ENCODE measurements at places on chromosomes 13 and 19. TPM values are rescaled to one million over a fixed set of nuclear protein-coding genes. Genes with fewer than 3 reads are reported as not detected.

Gene ZNF837
- 2.1 TPM for total RNA-seq

Gene PRRG2
- total RNA-seq, result 0.85 TPM

Gene MBD3L2
- total RNA-seq, result not detected

Gene PSG7
- total RNA-seq, result not detected

Gene PRTN3
- not detected for total RNA-seq

Gene KL
- total RNA-seq, result 0.12 TPM

Gene CCDC97
- total RNA-seq, result 20.5 TPM

Gene S1PR4
- 32.7 TPM for total RNA-seq

Gene KIR3DL1
- total RNA-seq, result not detected

Gene PLK5
- total RNA-seq, result not detected

Gene SIGLEC9
- 1.3 TPM for total RNA-seq

Gene PODNL1
- total RNA-seq, result 0.34 TPM

Gene GRIN2D
- 0.07 TPM for total RNA-seq

Gene PTGIR
- 22.6 TPM for total RNA-seq

Gene JSRP1
- total RNA-seq, result 1.2 TPM

GRCh38 chr13:110272651-110273050, 34.3 kb downstream of the COL4A1 start:
- no peak for DNase-seq

DNA sequence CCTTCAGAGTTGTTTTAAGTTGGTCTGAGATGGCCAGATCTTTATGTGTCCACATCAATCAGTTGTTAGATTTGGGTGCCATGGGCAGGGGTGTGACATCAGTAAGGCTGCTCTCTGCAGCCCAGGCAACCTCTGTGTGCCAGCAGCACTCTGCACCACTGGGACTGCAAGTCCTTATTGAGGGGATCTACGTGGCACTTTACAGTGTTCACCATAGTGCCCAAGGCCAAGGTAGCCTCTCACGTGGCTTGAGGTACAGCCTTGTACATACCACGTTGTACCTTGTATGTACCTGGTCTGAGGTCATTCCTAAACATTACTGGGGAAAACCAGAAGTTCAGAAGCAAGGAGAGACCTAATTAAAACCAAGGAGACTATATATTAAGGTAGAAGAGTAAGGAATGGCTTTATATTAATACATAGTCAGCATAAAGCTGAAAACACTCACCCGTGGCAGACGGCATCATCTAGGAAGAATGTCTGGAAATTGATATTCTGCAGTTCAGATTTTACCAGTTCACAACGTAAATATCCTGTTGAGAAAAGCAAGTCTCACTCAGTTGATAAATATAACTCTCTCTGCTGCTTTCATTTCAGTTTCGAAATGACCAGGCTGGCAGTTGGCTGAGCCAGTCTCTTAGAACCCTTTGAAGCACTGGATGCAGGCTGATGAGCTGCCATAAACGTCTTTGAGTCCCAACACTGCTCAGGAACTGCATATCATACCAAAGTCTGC, 128.8 kb downstream of the ZDHHC20 start:
- DNase-seq, result peak; percentile 58

- DNase-seq, result no peak
These were observed 463 bp upstream of the GPC6 start for GRCh38 chr13:93226065-93226622.

GRCh38 chr13:22848539-22849052, 332.2 kb upstream of the SGCG start:
- DNase-seq, result no peak

DNA sequence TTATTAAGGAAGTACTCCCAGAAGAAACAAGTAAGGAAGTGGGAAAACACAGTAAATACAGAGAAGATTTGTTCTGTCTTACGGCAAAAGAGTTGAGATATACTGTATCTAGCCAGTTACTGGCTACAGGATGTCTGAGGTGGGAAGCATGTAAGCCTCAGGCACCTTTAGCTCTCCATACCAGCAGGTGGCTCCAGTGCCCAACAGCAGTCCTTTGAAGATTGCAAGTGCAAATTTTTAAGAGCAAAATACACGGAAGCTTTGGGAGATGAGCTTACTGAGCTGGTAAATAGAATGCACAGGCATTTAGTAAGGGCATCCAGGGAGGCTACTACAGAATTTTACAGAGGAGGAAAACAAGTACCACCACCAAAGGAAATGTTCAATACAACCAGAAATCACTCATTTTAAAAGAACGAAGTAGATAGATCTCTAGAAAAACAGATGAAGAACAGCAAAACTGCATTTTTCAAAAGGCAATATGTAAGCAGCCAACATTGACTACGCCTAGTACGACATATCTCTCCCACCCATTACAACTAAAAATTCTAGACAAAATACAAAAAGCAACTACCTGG, 57.9 kb upstream of the VSTM2B start:
- peak; percentile 47 for DNase-seq

- DNase-seq, result no peak
These were observed 286.3 kb downstream of the POU4F1 start for GRCh38 chr13:78317030-78317429.

GRCh38 chr19:41457241-41457640, 14.3 kb downstream of the ERICH4 start:
- DNase-seq, result no peak

DNA sequence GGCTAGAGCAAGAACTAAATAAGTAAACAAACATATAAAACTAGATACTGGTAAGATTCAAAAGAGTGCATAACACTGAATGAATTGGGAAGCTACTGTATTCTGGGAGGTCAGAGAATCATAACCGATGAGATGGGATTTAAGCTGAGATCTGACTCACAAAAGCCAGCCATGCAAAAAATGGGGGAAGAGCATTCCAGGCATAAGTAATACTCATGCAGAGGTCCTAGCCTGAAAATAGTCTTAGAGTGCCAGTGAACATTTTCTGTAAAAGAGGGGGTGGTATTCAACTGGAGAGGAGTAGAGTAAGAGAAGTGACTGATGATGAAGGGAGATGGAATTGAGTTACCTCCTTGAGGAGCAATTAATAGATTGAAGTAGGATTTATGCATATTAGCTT, 872.0 kb upstream of the GPC6 start:
- no peak for DNase-seq

DNA sequence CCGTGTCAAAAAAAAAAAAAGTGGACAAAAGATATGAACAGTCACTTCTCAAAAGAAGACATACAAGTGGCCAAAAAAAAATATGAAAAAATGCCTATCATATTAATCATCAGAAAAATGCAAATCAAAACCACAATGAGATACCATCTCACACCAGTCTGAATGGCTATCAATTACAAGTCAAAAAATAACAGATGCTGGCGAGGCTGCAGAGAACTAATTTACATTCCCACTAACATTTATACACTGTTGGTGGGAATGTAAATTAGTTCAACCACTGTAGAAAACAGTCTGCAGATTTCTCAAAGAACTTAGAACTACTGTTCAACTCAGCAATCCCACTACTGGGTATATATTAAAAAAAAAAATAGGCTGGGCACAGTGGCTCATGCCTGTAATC, 26.5 kb upstream of the FOXO1 start:
- DNase-seq, result no peak

DNA sequence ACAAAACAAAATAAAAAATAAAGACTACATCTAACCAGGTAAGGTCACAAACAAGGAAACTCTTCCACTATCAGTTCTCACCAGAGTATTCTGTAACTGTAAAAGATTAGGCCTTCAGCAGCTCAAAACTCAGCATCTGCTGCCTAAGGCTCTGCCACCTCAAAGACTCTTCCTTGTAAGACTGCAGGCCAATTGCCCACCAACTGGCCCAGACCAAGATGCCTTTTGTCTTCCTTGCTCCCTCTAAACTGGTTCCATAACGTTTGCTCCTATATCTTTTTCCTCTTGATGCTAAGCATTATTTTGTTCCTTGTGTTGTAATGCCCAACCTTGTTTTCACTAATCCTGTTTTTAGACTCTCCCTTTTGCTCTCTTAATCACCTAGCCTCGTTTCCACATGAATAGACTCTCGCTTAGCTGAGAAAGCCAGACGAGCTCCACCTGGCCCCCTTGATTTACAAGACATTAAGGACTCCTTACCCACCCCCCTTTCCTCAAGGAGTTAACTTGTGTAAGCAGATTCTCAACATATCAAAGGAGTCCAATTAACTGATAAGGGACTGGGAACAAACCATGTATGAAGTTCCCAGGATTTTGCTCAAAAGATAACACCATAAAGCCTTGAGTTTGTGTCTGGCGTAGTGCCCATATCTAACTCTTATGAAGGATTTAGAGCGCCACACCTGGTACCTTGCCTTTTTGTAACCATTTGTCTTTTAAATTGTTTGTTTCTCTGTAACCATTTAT, 1.5 kb downstream of the ZNF814 start:
- DNase-seq, result no peak

GRCh38 chr13:25046985-25047511, 48.9 kb upstream of the PABPC3 start:
- no peak for DNase-seq

DNA sequence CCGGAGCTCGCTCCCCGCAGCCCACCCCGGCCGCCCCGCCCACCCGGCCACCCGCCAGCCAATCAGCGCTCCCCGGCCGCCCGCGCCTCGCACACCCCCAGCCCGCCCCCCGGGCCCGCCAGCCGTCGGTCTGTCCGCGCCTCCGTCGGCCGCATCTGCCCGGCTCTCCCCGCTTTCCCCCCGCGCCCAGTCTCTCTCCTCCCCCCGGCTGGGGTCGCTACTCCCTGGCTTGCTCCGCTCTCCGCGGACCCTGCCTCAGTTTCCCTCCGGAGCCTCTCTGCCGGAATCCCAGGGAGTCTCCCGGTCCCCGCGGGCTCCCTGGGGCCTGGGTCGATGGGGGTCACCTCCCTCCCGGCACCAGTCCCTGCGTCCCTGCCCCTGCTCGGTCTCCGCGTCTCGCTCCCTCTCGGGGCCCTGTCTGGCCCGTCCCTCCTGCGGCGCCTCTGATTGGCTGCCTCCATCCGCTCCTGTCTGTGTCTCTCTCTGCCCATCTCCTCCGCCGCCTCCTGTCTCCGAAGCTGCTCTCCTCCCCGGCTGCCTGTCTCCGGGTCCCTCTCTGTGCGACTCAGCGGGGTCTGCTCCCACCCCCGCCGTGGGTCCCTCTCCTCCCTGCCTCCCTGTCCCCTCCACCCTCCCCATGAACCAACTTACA, 484 bp downstream of the IL11 start:
- DNase-seq, result peak; percentile 43

GRCh38 chr13:23231241-23231640, 50.5 kb downstream of the SGCG start:
- no peak for DNase-seq

- DNase-seq, result peak; percentile 43
These were observed 22.5 kb downstream of the CAB39L start for GRCh38 chr13:49421391-49421790.

DNA sequence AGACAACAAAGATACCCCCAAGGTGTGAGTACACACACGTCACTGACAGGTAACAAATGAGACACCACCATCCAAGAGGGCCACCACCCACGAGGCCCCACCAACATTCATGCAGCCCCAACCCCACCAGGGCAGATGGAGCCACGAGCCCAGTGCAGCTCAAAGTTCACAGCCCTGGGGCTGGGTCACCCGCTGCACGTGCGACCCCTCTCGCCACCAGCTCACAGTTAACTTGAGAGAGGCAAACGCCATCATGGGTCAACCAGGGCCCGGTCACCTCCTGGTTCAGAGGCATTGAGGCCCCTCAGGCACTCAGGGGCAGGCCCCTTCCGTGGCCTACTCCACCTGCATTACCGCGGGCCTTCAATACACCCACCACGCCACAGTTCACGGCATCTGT, 49.8 kb downstream of the EPS15L1 start:
- no peak for DNase-seq

GRCh38 chr13:77863144-77863543, 55.5 kb downstream of the EDNRB start:
- DNase-seq, result no peak

DNA sequence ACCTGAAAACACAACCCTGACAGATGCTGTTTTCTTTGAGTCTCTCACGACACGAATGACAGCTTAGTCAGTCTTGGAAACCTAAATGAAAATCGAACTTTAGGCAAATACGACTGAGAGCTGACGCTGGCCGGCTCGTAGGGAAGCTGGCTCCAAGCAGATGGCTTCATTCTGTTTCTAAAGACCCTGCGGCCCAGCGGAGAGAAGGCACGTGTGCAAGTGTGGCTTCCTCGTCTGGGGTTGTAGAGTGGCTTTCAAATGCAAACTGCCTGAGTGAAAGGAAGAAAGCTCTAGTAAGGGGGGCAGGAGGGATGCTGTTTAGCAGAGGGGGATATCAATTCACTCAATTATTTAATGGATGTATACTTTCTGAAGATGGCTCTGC, 26.1 kb upstream of the TIMM44 start:
- DNase-seq, result no peak

- DNase-seq, result no peak
These were observed 49.6 kb upstream of the EBPL start for GRCh38 chr13:49740870-49741269.

DNA sequence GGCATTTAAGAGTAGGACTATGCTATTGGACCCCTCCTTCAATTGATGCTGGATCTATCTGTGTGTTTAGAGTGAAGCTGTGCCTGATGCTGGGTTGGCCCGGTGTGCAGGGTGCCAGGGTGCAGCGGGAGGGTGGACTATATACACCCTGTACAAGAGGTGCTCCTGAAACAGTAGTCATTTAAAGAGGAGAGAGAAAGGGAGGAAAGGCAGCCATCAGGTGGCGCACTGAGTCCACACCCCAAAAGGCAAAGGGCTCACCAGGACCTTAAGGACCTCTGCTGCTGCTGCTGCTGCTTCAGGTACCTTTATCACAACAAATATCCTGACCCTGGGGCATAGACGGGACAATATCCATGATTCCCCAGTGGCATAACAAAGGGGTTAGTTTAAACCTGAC, 39.4 kb downstream of the ZNF136 start:
- DNase-seq, result peak; percentile 78

- no peak for DNase-seq
These were observed 76.7 kb downstream of the RASA3 start for GRCh38 chr13:114055766-114056165.

- no peak for DNase-seq
These were observed 41.9 kb upstream of the RAP2A start for GRCh38 chr13:97392020-97392419.

GRCh38 chr13:27918041-27918917, 1.5 kb upstream of the PDX1 start:
- no peak for DNase-seq
